ENCODE measurements at places on chromosomes 11 and 22.
A peak's percentile ranks its signal among the peaks of the same experiment; 100 is the strongest.

DNA sequence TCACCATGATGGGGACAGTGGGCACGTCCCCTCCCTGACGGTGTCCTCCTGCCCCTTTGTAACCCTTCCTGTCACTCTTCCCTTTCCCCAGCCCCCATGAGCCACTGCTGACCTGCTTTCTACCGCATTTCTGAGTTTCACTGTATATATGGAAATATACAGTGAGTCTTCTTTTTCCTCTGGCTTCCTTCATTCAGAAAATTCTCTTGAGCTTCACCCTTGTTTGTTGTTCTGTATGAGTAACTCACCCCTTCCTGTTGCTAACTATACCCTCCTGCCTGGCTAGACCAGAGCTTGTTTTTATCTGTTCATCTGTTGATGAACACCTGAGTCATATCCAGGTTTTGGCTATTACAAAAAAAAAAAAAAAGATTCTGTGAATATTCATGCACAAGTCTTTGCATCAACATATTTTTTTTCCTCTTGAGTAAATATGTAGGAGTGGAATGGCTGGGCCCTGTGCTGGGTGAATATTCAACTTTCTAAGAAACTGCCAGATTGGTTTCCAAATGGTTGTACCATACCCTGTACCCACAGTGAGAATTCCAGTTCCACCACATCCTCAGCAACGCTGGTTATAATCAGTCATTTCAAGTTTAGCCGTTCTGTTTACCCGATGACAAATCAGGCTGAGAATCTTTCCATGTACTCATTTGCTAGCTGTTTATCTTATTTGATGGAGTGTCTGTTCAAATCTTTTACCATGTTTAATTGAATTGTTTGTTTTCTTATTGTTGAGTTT, 62.0 kb downstream of the IGF2 start:
- peak; percentile 53 for DNase-seq

DNA sequence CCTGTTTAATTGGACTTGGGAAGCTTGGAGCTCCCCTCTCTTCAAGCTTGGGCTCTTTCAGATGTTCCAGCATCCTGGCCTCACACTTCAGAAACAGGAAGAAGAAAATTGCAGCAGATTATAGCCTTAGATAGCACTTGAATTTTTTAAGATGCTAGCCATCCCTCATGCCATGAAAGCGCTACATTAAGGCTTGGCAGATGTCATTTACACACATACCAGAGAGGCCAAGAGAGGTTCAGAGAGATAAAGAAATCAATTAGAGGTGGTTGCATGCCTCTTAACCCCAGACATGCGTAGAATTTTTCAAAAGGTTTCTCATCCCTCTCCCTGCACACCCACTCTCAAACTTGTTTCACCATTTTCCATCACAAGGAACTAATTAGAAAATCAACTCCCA, 31.9 kb upstream of the DBX1 start:
- no peak for DNase-seq

- DNase-seq: peak; percentile 64
Measured at GRCh38 chr11:122523846-122524805, 131.4 kb upstream of the UBASH3B start.

DNA sequence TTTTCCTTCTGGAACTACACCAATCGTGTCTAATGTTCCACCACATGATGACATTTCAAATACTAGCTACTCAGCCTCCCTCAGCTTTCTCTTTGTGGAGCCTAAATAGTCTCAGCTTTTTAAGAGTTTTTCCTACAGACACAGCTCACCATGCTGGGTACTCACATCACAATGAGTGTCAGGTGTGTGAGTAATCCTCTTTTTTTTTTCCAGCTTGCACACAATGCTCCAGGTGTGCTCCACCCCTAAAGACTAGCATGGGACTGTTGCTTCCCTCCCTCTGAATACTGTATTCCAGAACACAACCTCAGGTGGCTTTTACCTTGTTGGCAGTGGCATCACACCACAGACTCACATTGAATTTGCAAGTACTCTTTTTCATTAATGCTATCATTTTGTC, 11.7 kb downstream of the BTG4 start:
- DNase-seq: no peak

DNA sequence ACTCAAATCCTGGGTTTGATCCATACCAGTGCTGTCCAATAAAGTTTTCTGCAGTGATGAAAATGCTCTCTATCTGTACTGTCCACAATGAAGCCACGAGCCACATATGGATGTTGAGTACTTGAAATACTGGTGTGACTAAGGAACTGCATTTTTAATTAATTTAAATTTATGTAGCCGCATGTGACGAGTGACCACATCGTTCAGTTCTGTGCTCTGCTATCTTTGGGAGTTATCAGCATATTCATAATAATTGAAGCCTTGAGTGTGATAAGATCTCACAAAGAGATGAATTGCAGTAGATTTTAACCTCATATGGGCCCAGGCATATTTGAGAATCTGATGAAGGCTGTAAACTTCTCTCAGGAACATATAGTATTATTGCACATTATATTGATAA, 40.8 kb downstream of the GRAMD1B start:
- no peak for DNase-seq

Data from AG20443 (cell line).